ENCODE measurements at places on chromosomes 13 and 19.

GRCh38 chr13:33188093-33188882 lies 97.3 kb downstream of the STARD13 start:
- no peak for DNase-seq

DNA sequence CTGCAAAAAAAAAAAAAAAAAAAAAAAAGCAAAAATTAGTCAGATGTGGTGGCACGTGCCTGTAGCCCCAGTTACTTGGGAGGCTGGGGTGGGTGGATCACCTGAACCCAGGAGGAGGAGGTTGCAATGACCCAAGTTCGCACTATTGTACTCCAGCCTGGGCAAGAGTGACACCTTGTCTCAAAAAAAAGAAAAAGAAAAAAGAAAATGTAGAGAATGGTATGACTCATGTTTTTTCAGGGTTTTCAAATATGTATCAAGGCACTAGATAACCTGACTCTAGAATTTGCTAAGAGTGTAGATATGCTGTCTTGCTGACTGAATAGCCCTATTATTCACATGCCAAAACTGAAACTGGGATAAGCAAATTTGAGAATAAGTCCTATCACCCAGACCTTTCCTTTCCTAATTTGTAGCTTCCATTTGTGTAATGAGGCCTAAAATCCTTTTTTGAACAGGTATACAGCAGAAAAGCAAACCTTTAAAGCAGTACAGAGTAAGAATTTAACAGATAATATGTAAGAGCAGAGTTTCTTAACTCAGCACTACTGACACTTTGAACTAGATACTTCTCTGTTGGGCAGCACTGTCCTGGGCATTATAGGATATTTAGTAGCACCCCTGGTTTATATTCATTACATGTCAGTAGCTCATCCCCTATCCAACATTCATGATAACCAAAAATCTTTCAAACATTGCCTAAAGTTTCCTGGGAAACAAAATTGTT lies 108.6 kb downstream of the ELF1 start:
- DNase-seq = no peak

- no peak for DNase-seq
Measured at GRCh38 chr19:43524922-43525835, 1.8 kb downstream of the ETHE1 start.

DNA sequence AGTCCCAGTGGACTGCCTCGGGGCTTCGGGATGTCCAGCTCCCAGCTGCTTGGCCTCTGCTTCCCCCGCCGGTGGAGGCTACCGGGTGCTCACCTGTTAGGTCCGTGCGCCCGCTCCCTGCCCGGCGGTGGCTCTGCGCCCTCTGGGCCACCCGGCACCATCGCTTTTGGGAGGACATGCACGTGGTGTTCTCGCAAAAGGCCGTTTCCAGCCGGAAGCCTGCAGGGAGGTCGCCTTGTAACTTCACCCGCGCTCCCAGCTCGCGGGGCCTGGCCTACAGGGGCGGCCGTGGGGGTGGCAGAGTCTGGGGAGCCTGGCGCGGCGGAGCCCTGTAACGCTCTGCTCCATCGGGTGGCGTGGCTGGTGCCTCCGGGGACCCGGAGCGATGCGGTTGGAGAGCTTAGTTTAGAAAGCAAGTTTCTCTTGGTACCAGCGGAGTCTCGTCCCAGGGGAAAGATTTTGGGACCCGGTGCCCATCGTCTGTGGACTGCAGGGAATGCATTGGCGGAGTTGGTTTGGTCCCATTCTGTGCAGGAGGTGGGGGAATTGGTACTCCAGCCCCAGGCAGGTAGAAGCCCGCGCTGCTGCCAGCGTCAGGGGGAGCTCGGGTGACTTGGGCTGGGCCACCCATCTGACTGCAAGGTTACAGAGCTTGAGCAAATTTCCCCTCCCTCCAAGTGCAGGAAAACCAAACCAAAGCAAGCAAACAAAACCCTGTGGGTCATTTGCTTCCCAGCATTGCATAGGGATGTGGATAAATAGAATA lies 673 bp downstream of the SPATA13 start:
- DNase-seq = peak; percentile 38

DNA sequence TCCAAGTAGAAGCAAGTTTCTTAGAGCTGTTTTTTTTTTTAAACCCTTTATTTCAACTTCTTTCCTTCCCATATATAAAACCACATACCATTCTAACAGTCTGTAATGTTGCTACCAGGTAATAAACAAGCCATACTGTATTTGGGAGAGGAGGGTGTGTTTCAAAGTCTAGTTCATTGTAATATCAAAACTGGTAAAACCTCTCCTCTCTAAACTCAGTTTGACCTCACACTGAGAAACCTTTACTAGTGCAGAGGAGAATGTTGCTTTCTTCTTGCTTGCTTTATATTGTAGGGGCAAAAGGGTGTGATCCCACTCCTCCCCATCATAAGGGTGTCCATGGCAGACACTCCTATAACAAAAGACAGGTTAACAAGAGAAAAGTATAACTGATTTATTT lies 155.1 kb downstream of the GGACT start:
- no peak for DNase-seq

- DNase-seq = no peak
Measured at GRCh38 chr19:8513036-8513686, 806 bp downstream of the ZNF414 start.

DNA sequence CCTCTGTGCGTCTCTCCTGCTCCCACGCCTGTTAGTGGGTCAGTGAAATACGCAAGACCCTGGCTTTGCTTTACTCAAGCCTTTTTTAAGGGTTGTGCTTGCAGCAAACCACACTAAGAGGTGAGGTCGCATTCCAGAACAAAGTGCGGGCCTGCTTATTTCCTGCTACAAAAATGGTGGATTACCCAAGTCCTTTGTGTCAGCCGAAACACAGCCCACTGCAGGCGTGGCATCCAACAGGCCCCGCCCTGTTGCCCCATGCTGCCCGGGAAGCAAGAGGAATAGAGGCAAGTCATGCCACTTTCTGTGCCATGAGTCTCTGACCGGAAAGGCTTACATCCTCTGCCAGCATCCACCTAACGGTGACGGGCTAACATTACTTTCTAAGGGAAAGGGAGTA lies 7.7 kb upstream of the IRS2 start:
- DNase-seq = no peak

DNA sequence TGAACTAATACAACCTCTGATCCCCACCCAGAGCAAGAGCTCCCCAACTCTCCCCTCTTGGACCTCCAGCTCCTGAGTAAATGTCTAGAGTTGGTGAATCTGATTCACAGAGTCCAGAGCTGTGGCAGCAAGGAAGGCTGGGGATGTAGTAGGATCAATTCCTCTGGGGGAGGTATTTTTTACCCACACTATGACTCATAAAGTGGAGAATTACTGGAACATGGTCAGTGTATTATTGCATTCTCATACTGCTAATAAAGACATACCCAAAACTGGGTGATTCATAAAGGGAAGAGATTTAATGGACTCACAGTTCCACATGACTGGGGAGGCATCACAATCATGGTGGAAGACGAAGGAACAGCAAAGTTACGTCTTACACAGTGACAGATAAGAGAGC lies 496.7 kb downstream of the EFNB2 start:
- no peak for DNase-seq

- no peak for DNase-seq
Measured at GRCh38 chr19:48639483-48640375, 2.5 kb upstream of the DBP start.

- DNase-seq = no peak
Measured at GRCh38 chr13:47519626-47520025, 481.4 kb downstream of the SUCLA2 start.

GRCh38 chr13:80656512-80656904 lies 315.6 kb upstream of the SPRY2 start:
- DNase-seq = no peak

Data from activated CD8-positive, alpha-beta memory T cell treated with anti-CD3 and anti-CD28 coated beads for 48 hours (primary cell).